ENCODE measurements at places on chromosomes 6 and 20.

DNA sequence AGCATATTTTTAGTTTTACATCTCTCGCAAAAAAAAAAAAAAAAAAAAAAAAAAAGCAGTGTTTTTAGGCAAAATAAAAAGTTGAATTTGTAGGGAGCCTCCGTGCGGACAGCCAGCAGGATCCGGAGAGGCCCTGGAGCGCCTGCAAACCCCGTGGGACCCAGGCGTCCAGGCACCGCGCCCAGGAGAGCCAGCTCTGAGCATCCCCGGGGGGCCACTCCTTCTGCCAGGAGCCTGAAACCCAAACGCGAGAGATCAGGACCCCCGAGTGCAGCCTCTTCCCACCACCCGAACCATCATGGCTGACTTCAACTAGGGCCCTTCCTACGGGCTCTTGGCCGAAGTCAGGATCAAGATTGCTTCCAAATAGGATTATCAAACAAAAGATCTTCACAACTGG is 54.1 kb upstream of the LY86 start:
- DNase-seq = no peak

GRCh38 chr6:1111361-1111760 is 200.5 kb upstream of the FOXQ1 start:
- DNase-seq = no peak

DNA sequence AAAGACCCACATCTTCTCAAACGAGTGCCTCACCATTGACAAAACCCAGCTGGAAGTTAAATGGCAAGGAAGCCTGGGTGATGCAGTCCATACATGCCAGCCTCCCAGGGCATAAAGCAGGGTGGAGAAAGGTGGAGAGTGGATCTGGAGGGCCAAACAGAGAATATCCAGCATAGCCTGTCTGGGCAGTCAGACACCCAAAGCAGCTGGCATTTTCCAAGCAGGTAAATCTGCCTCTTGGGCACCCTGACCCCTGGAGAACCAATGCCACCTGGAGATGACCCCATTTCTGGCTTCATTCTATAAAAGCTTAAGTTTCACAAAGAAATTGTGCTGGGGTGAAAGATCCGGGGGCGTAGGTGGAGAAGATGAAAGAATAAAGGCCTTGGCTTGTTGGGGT is 5.1 kb upstream of the SRPK1 start:
- DNase-seq = no peak

GRCh38 chr20:3420211-3420707 is 12.8 kb upstream of the DNAAF9 start:
- DNase-seq = no peak

GRCh38 chr6:113944701-113945100 is 26.2 kb downstream of the HDAC2 start:
- DNase-seq = no peak

DNA sequence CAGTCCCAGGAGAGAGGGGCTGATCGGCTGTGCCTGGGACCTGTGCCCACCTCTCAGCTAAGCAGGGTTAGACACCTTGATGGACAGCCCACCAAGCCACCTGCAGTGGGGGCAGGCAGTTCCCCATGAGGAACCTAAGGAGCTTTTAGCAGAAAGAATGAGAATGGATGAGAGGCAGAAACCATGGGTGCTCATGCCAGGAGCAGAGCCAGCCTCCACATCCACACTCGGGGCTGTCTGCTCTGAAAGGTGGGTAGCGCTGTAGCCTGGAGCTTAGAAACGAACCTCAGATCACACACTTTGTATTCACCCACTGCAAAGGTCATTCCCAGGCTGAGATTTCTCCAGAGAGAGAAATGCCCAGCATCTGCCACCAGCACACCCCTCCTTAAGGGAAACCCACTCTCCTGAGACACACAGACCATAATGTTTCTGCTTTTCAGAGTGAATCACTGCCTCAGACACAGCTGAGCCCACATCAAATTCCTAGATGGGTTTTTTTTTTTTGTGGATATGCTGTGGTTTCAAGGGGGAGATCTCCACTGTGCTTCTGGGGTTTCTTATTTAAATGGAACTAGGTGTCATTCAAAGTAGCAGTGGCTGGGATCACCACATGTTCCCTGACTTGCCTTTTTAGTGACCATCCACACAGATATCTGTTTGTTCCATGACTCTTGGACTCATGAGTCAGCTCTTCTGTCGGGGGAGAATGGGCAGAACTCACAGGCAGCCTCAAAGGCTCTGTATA is 218.9 kb downstream of the EYA2 start:
- no peak for DNase-seq

GRCh38 chr20:33785503-33785902 is 25.6 kb upstream of the CHMP4B start:
- DNase-seq = no peak

GRCh38 chr6:40719671-40720374 is 132.7 kb upstream of the LRFN2 start:
- no peak for DNase-seq

DNA sequence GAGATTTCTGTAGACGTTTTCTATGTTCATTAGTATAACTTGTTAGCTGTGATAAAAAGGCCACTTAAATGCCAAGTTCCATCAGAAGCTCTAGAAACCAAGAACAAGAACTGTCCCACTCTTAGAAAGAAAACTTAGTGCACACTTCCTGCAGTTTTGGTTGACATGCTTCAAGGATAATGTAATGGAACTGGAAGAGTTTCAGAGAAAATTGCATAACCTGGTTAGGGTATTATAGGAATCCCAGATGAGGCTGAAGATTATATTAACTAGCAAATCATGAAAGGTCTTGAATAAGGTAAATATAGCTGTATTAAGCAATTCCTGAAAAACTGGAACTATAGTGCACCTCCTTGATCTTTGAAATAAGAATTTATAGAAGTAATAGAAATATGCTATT is 1.8 kb upstream of the PHACTR2 start:
- no peak for DNase-seq

GRCh38 chr6:113439866-113440265 is 417.3 kb upstream of the MARCKS start:
- no peak for DNase-seq

DNA sequence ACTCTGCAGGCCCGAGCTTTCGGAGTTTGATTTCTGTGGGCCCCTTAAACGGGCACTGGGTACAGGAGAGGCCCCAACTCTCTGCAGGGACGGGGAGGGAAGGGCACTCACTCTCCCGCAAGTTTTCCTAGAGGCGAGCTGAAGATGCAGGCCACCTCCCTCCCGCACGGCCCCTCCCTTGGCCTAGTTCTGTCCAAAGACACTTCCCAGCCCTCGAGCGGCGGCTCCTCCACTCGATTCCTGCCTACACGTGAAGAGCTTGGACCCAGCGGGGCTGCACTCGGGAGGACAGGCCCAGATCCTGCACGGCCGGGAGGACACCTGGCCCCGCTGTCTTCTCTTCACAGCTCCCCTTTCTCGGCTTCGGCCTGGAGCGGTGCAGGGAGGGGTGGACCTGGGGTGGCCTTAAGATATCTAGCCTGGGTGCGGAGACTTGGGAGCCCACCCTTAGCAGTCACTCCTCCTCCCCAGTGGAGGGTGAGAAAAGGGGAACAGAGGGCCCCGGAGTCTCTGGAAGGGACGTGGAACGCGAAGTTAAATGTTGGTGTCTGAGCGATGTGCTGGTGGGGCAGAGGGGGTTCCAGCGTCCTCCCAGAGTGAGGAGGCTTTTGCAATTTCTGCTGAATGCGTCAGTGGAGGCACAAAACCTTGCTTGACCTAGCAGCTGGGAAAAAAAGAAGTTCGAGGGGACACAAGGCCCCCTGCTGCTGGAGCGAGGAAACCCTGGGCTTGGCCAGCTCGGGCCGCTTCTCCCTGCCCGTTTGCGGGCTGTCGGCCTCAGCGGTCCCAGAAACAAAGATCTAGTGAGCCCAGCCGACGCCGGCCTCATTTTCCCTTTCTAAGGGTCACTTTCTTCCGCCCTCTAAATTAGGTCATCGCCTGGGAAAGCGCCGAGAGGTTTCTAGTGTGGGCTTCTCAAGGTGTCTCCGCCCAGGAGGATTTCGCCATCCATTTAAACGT is 4.9 kb downstream of the OLIG3 start:
- DNase-seq = no peak

DNA sequence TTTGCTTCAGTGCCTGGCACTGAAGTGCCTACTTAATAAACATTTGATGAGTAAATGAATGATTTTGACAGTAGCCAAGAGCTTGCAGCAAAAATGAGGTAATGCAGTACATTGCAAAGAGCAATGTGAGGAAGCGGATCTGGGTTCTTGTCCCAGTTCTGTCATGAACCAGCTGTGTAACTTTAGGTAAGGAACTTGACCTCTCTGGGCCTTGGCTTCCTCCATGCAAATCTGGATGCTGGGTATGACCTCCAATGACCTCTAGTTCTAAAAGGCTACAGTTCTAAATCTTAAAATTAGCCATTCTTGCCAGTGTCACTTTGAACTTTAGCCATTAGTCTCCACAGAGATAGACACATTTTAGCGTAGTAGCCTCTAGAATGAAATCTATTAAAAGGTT is 3.6 kb upstream of the SAMD5 start:
- no peak for DNase-seq

- DNase-seq = no peak
These were observed 1.7 kb upstream of the PDE10A start for GRCh38 chr6:165664559-165665383.

- no peak for DNase-seq
These were observed 833.5 kb downstream of the DHX35 start for GRCh38 chr20:39795401-39796272.
